ENCODE measurements at places on chromosomes 6 and 20. TPM values are rescaled to one million over a fixed set of nuclear protein-coding genes. Genes with fewer than 3 reads are reported as not detected.

The ZSCAN23 gene
- 15.5 TPM for polyA plus RNA-seq

GRCh38 chr6:159193923-159194322 is 24.7 kb downstream of the FNDC1 start:
- no peak for DNase-seq

- DNase-seq = no peak
Measured at GRCh38 chr20:58903614-58904013, 51.1 kb downstream of the GNAS start.

- no peak for DNase-seq
Measured at GRCh38 chr20:33559212-33559611, 69.3 kb downstream of the CBFA2T2 start.
